Suppressor macrophage (primary cell): ENCODE measurements at places on chromosomes 2 and 18.

DNA sequence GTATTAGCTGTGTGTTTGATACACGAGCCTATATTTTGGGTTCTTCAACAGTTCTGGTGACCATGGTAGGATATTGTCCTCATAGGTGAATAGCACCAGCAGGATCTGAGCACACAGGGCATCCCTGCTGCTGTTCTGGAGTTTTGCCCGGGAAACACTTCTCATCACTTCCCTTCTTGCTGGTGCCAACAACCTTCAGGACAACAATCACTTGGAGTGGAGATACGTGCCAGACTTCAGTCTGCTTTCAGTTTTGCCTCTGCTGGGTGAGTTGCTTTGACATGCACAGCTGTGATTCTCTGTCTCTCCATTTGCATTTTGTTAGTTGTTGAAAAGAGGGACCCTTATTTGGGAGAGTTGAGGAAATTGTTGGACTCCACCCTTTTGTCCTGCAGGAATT is 1347.2 kb upstream of the DDX18 start:
- DNase-seq, result no peak

DNA sequence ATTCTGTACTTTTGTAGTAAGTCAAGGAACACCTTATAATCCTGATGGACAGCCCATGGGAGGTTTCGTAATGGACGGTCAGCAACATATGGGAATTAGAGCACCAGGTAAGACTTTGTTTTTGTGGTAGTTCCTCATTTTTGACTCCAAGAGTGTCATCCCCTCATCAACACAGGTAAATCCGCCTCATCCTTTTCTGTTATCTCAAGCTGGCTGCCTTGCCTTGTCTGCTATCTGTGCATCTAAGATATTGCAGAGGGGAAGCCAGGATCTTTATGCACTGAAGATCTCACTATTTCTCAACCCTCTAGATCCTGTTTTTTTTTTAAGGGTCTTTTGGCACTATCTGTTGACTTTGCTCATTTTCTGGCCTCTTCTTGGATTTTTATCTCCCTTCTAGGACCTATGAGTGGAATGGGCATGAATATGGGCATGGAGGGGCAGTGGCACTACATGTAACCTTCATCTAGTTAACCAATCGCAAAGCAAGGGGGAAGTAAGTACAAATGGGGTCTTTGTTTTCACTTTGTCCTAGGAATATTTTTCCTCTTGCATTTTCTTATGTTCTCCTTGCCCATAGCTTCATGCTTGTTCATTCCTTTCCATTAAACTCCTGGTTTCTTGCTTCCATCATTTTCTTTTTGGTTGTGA is 133.8 kb downstream of the MEIS1 start:
- DNase-seq, result no peak

- peak; percentile 10 for DNase-seq
These were observed 54.9 kb downstream of the DSC3 start for GRCh38 chr18:30987467-30988241.

DNA sequence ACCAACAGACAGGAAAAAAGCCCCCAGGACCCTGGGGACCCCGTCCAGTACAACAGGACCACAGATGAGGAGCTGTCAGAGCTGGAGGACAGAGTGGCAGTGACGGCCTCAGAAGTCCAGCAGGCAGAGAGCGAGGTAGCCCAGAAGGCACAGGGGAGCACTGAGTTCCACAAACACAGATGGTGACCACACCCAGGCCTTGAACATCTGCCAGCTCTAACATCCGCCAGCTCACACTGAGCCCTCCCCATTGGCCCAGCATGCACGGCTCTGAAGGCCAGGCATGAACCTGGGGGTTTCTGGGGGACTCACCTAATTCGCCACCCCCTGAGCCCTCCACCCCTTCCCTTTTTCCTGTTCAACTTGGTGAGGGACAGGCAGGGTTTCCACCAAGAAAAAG is 25.6 kb upstream of the PRLH start:
- DNase-seq, result no peak

DNA sequence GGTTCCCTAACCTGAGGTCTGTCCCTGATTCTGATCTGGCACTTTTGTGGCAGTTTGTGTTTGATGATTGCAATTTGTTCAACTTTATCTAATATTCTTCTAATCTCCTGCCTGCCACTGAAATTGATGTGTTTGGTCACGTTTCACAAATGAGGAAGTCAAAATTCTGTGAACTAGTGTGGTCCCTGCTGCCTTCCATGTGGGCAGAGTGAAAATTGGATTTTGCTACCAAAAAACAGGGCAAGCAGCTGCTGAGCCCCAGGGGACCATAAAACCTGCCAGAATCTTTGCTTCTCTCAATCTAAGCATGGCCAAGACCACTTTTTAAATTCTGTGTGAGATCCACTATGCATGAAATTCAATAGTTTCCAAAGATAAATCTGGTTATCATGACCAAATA is 195.5 kb upstream of the CYRIA start:
- DNase-seq, result peak; percentile 15

DNA sequence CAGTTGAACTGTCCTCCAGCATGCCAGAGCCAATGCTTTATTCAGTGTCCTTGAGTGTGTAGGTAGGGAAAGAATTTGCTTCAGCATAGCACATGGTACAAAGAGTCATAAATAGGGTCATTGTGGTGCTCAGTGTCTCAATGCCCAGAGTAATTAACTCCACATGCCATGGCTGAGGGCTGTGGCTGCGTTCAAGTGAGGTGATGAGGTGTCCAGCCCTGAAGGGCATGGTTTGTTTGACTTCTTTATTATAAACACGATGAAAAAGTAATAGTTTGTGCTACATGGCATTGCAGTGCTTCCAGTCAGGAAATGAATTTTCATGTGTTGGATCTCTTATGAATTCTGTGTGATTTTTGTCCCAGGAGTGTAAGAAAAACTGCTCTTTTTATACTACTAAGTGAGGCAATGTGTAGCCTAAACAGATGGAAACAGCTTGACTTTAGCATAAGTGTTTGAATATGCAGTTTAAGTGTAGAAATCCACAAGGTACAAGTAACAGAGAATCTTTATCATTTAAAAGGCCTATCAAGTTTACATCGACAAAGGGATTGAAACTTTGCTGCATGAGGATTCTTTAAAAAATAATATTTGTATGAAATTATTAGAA is 507.9 kb upstream of the CDH2 start:
- no peak for DNase-seq

- DNase-seq, result no peak
These were observed 19.8 kb downstream of the PIK3C3 start for GRCh38 chr18:41974796-41975201.

GRCh38 chr2:42171396-42171980 is 2.3 kb downstream of the EML4 start:
- DNase-seq, result no peak

DNA sequence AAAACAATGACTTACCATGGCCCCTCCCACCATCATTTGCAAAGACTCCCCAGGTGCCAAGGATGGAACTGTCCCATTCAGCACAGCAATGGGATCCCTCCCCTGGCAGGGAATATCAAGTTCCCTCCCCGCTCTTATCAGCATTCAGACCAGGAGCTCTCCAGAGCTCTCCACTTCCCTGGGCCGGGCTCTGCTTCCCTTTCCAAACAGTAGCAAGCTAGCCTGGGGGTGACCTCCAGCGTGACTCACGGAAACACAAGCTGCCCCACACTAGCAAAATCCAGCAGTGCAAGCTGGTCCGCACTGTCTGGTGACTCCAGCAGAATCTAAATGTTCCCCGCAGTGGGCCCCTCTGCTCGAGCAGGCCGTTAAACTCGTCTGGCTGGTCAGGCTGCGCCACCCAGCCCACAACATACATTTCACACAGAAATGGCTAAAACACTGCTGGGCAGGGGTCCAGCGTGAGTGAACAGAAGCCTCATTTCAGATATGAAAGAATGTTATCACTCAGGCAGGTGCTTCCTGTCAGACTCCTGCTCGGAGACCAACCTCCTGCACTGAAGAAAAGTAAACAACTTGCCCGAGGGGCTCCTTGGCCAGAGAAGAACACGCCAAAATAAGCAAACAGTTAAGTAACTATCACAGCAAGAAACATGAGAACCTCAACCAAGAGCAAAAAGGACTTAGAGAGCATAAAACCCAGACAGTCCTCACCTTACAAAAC is 33.9 kb downstream of the STAT1 start:
- DNase-seq, result peak; percentile 39

GRCh38 chr2:229635371-229635680 is 79.0 kb downstream of the DNER start:
- no peak for DNase-seq

DNA sequence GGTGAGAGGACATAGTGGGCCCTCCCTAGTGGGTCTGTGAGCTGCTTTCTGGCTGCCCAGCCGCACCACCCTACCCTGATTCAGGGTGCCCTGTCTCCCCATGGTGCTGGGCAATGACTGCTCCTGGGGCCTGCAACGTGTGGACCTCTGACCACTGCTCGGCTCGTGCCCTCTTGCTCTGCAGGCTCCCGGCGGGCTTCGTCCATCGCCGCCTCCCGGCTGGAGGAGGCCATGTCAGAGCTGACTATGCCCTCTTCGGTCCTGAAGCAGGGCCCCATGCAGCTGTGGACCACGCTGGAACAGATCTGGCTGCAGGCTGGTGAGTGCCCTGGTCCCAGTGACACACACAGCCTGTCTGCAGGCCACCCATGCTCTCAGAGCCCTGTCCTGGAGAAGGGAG is 103.5 kb downstream of the STPG4 start:
- no peak for DNase-seq

GRCh38 chr2:186950694-186951093 is 101.7 kb upstream of the ZSWIM2 start:
- DNase-seq, result no peak
